ENCODE measurements at places on chromosomes 2 and 18.

GRCh38 chr2:61549546-61549945 is 11.4 kb upstream of the XPO1 start:
- DNase-seq: no peak

DNA sequence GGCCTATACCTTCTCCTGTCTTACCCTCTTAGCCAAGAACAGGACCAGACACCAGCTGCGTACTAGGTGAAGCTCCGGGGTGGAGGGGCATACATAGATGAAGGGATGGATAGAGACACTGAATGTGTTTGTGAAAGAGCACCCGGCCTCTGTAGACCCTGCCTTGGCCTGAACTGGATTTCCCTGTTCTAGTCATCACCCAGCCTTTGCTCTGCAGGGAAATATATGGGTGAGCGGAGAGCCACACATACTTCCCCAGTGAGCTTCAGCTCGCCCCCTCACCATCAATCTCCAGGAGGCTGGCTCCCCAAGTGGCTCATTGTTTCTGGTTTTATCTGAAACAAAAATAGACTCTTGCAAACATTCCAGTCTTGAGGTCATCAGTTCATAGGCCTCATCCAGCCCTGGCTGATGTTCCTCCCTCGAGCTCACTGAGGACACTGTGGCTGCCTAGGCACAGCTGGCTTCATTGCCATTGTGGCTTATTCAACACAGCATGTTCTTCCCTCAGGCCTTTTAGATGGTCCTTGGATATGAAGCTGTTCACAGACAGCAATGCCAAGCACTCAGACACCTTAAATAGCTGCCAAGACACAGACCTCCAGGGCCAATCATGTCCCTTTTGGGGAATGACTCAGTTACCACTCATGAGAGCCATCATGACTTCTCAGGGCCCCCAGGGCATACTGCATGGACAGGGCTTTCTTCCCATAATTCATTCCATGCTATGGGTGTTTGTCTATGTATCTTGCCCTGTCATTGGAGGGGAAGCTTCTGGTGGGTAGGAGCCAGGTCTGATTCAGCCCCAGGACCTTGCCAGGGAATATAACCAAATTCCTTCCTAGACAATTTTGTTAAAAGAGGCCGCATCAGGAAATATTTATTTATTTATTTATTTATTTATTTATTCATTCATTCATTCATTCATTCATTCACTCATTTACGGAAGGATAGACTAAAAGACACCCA is 82.4 kb downstream of the TTC32 start:
- no peak for DNase-seq

DNA sequence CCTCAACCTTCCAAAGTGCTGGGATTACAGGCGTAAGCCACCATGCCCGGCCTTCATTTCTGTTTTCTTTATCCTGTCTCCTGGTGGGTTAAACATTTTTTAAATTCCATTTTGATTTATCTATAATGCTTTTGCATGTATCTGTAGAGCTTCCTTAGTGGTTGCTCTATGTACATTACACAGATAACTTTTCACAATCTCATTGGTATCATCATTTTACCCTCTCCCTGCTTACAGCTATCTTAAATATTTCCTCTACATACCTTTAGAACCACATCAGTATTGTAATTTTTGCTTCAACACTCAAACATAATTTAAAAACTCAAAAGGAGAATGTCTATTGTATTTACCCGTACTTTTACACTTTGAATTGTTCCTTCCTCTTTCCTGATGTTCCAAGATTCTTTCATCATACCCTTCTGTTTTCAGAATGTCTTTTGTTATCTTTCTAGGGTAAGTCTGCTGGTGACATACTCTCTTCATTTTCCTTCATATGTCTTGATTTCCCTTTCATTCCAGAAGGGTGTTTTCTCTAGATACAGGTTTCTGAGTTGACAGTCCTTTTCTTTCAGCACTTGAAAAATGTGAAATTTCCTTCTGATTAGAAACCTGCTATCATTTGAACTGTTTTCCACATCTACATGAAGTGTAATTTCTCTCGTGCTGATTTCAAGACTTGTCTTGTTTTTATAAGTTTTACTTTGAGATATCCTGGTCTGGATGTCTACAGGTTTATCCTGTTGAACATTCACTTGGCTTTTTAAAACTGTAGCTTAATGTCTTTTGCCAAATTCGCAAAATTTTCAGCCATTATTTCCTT is 21.9 kb downstream of the PPP3R1 start:
- no peak for DNase-seq

- no peak for DNase-seq
Observed at GRCh38 chr2:232896111-232896510, 26.0 kb downstream of the SNORC start.

- no peak for DNase-seq
Observed at GRCh38 chr18:48186861-48187260, 222.3 kb downstream of the ZBTB7C start.

GRCh38 chr2:233000886-233001750 is 11.9 kb downstream of the NGEF start:
- no peak for DNase-seq

- DNase-seq: no peak
Observed at GRCh38 chr2:9761577-9761976, 81.7 kb upstream of the TAF1B start.

DNA sequence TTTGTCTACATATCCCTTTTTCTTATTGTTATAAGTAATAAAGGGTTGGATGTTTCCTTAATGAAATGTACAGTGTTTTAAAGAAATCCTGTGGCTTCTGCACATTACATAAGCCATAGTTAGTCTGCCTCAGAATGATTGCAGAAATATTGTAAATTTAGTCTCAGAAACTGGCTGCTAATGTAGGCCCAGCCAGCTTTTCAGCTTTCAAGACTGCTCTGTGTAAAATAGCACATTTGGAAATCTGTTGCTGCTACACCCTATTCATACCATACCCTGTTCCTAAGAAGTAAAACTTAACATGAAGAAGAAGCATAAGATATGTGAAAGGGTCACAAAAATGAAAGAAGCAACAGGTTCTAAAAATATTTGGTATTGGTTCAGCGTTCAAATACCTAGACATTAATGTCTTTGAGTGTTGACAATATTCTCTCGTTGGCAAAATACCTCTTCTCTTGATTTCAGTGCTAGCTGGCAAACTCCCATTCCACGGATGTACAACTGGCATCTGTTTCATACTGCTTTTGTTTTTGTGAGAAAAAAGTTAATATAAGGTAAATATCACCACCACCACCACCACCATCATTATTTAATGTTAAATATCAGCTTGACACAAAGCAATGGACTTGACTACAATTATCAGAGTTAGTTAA is 19.2 kb upstream of the NCKAP1 start:
- no peak for DNase-seq
